Glutamatergic neuron (in vitro differentiated cells): ENCODE measurements at places on chromosomes 12 and 14.

- no peak for DNase-seq
These were observed 184.6 kb upstream of the SOX5 start for GRCh38 chr12:24134092-24134491.

DNA sequence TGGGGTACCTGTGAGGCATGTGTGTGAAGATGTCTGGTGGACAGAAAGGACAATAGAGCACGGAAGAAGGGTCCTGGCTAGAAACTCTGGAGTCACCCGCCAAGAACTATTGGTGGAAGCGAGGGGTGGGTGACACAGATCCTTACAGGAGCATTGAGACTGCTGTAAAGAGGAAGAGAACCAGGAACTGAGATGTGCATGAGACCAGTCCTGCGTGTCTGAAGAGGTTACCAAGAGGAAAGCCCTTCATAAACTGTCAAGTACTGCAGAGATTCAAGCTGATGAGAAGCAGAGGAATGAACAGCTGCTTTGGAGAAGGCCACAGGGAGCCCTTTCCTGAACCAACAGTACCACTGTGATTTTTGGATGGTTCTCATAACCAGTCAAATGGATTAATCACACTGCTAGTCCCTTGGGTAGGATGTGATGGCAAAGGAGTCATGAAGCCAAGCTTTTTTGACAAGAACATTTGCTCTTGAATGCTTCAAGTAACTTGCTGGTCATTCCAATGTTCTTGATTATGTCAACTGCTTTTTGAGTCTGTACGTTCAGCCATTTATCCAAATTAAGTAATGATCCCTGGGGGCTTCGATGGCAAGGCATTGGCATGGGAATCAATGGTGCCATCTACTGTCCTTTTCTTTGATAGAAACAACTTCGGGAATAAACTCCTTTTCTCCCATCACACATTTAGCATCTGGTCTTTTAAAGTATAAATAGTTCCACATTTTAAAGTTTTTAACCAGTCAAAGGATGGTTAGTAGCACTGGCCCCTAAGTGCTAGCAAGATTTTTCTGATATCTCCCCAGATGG, 42.9 kb downstream of the GPR135 start:
- no peak for DNase-seq

DNA sequence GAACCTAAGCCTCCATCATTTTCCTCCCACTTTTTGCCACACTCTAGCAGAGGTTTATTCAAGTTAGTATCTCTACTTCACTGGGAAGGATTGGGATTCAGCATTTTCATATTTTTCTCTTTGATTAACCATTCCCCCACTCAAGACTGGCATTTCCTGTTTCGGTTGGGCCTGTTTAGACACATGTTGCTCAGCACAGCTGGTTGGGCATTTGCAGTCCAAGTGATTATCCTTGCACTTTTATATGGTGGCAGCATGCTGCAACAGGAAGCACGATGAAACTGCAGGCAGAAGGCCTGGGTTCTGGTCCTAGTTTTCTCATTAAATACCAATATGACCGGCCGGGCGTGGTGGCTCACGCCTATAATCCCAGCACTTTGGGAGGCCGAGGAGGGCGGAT, 182.9 kb upstream of the GRIN2B start:
- DNase-seq: no peak

- DNase-seq: no peak
These were observed 5.7 kb upstream of the CTDSP2 start for GRCh38 chr12:57852200-57852599.

GRCh38 chr14:21902561-21903181, 229.1 kb upstream of the OR4E1 start:
- DNase-seq: peak; percentile 41

GRCh38 chr14:104118006-104118844, 20.2 kb upstream of the KIF26A start:
- DNase-seq: peak; percentile 15

GRCh38 chr12:54144738-54145137, 44.0 kb downstream of the SMUG1 start:
- DNase-seq: no peak

- DNase-seq: no peak
These were observed 132.2 kb upstream of the TMTC2 start for GRCh38 chr12:82554529-82554928.

DNA sequence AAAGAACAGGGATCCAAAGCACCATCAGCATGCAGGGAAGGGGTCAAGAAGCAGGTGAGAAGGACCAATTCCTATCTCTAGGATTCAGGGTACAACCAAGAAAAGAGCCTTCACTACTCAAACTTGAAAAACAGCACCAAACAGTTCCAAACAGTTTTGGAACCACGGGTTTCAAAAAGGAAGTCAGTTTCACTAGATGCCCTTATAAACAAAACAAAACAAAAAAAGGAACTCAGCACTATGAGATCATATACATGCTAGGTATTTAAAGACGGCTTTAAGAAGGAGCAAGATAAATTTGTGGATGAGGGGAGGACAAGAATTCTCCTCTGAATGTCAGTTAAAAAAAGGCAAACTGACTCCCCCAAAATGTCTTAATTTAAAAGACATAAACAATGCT, 6.0 kb downstream of the INSM2 start:
- no peak for DNase-seq

DNA sequence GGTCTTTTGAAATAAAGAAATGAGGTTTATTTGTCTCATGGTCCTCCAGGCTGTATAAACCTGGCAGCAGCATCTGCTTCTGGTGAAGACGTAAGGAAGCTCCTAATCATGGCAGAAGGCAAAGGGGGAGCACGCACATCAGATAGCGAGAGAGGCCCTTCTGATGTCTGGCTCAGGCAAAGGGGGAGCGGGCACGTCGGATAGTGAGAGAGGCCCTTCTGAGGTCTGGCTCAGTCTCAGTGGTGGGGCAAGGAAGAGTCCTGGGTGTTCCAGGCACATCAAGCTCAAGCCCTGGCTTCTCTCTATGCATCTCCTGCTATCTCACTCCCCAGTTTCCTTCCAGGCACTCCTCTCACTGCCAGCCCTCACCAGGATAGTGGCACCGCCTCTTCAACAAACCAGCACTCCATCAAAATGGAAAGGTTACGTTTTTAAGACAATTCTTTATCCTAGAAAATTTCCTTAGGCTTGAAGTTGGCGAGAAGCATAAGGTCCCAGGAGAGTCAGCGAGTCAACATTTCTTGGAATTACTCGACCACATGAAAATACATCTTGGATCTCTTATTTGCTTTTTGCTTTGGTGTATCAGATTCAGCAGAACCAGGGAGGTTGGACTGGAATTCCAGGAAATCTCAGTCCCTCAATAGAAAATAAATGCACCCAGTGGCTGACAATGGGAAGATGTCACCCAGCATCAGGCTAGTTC, 189.6 kb upstream of the TMEM132C start:
- DNase-seq: no peak

DNA sequence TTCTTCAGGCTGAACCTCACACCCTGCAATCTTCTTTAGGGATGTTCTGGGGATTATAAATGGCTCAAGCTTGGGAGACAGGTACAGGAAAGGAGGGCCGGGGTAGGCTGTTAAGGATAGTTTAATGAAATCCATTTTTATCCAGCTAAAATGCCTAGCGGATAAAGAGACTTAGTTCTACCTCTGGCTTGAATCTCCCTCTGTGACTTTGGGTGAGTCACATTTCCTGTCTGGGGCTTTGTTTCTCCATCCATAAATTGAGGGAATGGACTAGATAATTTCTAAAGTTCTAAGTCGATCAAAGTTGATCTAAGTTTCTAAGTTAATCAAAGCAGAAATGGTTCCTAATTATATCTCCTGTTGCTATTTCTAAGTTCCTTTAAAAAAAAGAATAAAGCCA, 319.6 kb upstream of the E2F7 start:
- no peak for DNase-seq

- DNase-seq: no peak
These were observed 785.8 kb downstream of the MED13L start for GRCh38 chr12:115491511-115492250.

GRCh38 chr14:85579942-85580341, 50.0 kb downstream of the FLRT2 start:
- DNase-seq: no peak

DNA sequence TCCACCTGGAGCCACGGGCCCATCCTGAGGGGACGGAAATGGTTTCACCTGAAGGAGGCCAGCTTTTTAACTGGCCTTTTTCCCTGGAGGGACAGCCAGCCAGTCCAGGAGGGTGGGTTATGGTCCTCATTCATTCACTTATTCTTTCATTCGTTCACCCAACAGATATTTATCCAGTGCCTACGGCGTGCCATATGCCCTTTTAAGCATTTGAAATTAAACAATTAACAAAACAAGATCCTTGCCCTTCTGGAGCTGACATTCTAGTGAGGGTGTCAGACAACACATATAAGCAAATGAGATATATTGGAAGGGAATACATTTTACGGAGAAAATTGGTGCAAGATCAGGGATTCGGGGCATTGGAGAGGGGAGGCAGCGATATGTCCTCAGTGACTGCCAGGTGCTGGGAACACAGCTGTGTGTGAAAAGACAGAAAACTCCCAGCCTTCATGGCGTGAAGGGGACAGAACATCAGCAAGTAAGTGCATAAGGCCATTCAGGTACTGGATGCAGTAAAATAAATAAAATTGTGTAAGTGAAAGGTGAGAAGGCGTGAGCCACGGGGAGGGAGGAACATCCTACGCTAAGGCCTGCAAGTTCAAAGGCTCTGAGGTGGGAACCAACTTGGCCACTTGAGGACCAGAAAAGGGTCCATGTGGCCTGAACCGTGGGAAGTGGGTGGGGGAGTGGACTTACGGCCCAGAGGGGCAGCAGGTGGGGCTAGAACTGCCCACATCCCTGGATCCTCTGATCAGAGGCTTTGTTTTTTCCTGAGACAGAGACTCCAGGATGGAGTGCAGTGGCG, 684 bp upstream of the ABCB9 start:
- no peak for DNase-seq

DNA sequence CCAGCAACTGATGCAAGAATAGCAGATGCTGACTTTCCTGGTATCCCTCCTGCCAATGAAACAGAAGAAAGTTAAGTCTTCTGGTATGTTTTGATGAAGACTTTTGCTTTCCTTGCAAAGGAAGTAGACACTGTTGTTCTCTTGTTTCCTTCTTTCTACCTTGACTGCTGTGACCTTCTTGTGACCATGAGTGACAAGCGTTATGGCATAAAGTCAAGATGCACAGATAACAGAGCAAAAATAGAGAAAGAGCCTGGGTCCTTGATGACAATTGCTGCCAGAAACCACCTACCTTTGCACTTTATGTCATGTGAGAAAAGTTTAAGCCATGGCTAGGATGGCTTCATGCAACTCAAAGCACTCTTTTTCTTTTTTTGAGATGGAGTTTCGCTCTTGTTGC, 49.2 kb upstream of the LTA4H start:
- DNase-seq: no peak

- no peak for DNase-seq
These were observed 244.9 kb downstream of the C12orf50 start for GRCh38 chr12:87784350-87784749.

DNA sequence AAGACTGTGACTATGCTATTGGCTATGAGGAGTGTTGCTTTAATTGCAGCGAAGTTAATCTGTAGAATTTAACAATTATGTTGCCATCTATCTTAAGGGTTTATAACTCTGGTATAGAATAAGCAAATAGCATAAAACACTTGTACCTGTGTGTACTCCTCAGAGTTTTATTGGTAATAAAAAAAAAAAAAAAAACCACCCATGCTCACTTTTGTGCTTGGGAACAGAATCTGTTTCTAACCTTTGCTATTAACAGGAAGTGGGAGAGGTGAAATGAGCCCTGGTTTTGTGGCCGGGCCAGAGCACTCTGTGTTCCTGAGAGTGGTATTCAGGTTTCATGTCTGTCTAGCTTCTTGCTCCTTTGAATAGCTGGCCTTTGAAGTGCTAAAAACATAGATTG, 53.1 kb downstream of the PDE3A start:
- no peak for DNase-seq

GRCh38 chr14:51369814-51370213, 129.8 kb downstream of the TMX1 start:
- no peak for DNase-seq

GRCh38 chr14:100807496-100807895, 18.4 kb upstream of the MEG3 start:
- DNase-seq: no peak

DNA sequence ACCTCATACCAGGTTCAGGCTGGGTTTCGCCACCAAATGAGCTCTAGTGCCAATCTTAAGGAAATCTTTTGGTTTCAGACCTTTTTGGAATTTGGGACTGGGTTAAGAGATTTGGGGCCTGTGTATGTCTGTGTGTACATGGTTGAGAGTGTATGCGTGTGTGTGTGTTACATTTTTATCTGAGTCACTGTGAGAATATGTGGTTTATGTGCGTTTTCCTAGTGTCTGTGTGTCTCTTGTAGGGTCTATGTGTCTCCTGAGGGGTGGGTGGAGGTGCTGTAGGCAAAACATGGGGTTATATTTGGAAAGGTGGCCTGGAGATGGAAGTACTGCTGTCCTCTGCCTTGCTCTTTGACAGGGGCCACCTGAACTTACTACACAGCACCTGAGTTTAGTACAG, 17.9 kb downstream of the C12orf43 start:
- DNase-seq: no peak

DNA sequence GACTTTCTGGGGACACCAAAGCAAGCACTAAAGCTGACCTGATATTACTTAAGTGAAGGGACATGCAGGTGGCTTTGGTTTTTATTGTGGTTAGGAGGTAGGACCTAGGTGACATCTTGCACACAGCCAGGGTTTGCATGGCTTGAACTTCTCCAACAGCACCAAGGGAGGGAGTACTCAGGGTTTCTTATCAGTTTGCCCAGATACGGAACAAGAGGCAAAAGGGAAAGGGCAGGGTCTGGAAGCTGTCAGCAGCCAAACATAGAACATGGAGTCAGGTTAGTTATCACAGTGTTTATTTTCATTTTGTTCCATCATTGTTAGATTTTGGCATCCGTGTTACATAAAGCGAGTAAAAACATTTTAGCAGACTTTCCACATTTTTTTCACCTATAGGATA, 186.3 kb upstream of the CLEC14A start:
- DNase-seq: no peak

DNA sequence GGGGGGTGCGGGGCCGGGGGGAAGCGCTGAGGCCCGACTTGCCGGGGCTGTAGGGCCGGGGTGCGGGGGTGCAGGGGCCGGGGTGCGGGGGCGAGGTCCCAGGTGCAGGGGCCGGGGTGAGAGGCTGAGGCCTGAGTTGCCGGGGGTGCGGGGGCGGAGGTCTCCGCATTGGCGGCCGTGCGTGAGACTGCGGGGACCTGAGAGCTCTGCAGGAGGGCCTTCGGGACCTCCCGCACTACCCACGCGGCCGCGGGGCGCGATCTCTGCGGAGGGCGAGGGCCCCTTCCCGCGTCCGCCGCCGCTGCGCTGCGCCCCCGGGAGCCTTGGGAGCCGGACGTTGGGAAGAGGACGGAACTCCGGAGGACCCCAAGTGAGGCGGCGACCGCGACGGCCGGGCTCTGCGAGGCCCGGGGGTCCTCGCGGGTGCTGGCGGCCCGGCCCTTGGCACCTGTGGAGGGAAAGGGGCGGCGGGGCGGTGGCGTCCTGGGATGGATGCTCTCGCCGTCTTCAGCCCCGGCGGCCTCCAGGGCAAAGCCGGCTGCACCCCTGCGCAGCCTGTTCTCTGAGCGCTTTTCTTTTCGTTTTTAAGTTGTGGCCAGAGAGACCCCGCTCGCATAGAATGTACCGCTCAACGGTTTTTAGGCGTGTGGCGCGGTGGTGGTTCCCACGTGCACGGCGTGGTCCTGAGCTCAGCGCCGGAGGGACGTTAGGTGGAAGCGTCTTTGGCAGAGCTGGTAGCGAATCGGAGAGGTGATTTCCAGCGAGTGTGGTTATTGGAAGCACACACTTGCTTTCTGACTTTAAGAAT, 1.3 kb downstream of the PIWIL1 start:
- no peak for DNase-seq

GRCh38 chr12:62306569-62307530, 46.6 kb downstream of the USP15 start:
- no peak for DNase-seq
